Activated CD8-positive, alpha-beta memory T cell treated with anti-CD3 and anti-CD28 coated beads for 1 hour (primary cell): ENCODE measurements at places on chromosomes 1 and 21.

- DNase-seq: no peak
These were observed 125.9 kb downstream of the ATP5PO start for GRCh38 chr21:33789697-33790096.

DNA sequence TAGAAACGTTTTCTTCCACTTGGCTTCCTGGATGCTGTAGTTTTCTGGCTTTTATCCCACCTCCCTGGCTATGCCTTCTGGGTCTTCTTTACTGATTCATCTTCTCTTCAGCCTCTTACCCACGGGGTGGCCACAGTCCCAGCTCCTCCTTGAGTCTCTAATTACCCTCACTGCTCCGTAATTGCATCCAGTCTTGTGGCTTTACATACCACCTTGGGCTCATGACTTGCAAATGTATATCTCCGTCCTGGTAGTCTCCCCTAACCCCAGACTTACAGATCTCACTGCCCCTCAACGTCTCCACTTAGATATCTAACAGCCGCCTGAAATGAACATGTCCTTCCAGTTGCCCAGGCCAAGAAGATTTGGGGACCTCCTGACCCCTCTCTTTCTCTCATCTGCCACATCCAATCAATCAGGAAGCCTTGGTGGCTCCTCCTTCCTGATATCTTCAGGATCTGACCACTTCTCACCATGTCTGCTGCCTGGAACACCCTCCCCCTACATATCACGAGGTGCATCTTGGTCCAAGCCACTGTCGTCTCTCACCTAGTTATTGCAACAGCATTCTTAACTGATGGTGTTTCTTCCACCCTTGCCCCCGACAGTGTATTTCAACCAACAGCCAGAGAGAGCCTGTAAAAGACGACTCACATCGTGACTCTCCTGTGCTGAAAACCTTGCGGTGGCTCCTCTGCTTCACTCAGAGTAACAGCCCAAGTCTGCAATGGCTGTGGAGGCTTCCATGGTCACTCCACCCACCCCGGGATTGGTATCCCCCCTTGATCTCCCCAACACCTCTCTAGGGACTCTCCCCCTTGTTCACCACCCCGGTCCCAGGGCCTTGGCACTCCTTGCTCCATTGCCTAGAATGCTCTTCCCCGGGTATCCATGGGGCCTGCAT lies 219.0 kb upstream of the POU3F1 start:
- DNase-seq: no peak

GRCh38 chr1:91120421-91120820 lies 98.6 kb upstream of the ZNF644 start:
- DNase-seq: no peak

- no peak for DNase-seq
These were observed 209.2 kb downstream of the ZNF326 start for GRCh38 chr1:90204023-90204590.

- DNase-seq: no peak
These were observed 7.6 kb downstream of the RSBN1 start for GRCh38 chr1:113804421-113805255.

GRCh38 chr21:45284456-45284741 lies 3.3 kb downstream of the POFUT2 start:
- no peak for DNase-seq

DNA sequence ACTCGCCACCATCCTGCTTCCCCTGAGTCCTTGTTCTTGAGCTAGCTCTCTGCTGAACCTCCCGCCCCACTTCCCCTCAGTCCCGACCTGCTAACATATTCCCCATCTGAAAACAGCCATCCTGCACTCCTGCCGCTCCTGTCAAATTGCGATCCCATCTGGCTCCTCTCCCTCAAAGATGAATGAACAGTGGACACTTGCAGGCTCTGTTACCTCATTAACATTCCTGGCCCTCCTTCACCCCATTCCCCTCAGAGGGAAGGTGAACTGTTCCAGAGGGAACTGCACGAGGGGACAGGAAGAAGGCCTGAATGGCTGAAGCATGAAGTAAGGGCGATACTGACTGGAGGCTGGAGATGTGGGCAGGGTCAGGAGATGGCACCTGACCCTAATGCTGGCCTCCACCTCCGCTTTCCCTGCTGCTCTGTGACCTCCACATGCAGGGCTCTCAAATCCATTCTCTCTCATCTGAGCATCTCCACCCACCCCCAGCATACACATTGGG lies 7.4 kb upstream of the CELSR2 start:
- DNase-seq: no peak
